ENCODE measurements at places on chromosomes 7 and 10.

GRCh38 chr7:140609646-140610045, 31.0 kb downstream of the DENND2A start:
- DNase-seq: no peak

- no peak for DNase-seq
These were observed 61.7 kb upstream of the SHH start for GRCh38 chr7:155874010-155874409.

- DNase-seq: peak; percentile 67
These were observed 12.8 kb upstream of the PROSER2 start for GRCh38 chr10:11810313-11810766.

DNA sequence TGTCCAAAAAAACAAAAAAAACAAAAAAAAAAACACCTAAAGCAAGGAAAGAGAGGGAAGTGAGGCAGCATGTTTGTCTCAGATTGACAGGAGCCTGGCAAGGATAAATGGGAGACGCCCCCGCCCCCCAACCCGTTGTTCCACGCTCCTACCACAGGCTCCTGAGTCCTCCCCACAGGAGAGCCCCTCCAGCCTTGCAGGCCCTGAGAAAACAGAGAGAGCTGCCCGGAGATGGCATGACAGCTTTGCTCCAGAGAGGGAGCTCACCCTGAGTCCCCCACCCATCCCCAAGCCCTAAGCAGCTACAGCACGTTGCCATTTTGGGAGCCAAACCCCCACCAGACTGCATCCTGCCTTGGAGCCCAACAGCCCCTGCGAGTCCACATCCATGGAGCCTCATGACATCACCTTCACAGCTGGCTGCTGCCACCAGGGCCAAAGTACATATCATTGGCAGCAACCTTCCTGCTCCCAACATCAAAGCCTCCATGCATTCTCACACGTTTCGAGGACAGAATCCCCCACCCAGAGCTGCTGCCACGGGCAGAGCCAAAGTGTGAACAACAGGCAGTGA, 1283.3 kb downstream of the TYW1 start:
- no peak for DNase-seq

GRCh38 chr10:85621562-85621961, 745.0 kb downstream of the GRID1 start:
- DNase-seq: no peak

GRCh38 chr7:41930538-41931262, 227.8 kb upstream of the INHBA start:
- no peak for DNase-seq

- no peak for DNase-seq
These were observed 16.3 kb upstream of the ABLIM1 start for GRCh38 chr10:114674346-114674745.

- no peak for DNase-seq
These were observed 303.3 kb upstream of the ETV1 start for GRCh38 chr7:14292737-14293136.

DNA sequence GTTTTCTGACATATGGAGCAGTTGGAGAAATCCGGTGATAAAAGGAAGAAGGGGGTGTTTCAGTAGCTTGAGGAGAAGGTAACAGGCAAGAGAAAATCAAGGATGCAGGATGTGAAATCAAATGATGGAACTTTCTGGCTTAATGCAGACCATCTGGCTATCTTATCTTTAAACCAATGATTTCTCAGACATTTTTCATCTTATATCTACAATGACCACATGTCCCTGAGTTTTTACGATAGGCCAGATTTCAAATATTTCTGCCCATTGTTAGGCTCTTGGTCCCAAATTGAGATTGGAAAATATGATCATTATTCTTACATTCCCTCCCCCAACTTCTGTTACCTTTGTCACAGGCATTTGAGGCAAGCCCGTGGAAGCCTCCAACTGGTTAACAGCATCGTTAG, 486.8 kb downstream of the SUGCT start:
- DNase-seq: no peak

DNA sequence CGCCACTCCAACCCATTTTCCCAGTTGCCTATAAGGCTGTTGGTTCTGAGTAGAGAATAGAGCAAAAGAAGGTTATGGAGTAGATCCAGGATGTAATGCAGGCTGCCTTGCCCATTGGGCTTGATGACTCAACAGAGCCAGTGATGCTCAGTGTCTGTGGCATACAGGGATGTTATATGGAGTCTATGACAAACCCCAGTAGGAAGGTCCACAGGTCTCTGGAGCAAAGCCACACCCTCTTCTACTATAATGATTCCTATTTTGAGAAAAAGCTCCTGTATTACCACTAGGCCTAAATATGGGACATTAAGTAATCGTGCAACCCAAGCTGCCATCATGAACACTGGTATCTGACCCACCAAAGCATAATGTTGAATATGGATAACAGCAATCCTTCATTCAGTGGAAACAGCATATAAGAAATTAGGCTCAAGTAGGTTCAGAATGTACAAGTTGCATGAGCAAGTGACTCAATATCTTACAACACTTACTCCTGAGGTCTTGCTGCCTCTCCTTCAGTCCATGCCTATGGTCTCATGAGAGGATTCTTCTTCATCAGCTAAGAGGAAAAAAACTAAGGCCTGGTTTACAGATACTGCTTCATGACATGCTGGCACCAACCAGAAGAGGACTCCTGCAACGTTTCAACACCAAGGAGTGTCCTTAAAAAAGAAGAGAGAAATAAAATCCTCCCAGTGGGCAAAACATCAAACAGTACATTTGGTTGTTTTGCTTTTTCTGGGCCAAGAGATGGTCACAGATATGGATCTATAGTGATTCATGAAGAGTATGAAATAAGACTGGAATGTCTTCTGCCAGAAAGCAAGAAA, 14.8 kb upstream of the FHIP2A start:
- no peak for DNase-seq

DNA sequence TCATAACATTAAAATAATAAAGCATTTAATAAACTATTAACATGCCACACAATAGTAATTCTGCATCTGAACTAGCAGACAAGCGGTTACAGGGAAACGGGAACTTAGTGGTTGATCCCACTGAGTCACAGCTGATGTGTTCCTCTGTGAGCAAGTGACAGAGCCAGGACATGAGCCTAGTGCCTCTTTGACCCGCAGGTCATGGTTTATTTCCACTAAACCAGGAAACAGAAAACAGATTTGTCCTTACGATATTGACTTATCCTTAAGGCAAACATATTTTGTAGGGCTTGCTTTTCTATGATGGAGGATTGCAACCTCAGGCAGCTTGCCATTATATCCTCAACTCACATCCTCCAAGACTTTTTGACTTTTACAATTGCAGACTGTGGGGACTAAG, 987.3 kb downstream of the CCSER2 start:
- no peak for DNase-seq

- peak; percentile 83 for DNase-seq
These were observed 26.2 kb downstream of the ABLIM1 start for GRCh38 chr10:114631666-114632417.

DNA sequence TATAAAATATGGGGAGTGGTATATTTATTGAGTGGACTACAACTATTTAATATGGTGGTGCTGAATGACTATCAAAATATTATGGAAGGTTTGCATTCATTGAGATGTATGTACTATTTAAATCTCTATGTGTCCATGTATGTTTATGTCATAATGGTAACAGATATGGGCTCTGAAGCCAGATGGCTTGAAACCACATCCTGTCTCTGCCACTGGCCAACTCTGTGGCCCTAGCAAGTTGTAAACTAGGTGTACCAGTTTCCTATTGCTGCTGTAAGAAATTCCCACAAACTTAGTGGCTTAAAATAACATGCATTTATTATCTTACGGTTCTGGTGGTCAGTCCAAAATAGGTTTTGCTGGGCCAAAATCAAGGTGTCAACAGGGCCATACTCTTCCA, 198.1 kb upstream of the NFE2L3 start:
- DNase-seq: no peak

- DNase-seq: no peak
These were observed 59.8 kb downstream of the TMEM178B start for GRCh38 chr7:141133646-141134045.

DNA sequence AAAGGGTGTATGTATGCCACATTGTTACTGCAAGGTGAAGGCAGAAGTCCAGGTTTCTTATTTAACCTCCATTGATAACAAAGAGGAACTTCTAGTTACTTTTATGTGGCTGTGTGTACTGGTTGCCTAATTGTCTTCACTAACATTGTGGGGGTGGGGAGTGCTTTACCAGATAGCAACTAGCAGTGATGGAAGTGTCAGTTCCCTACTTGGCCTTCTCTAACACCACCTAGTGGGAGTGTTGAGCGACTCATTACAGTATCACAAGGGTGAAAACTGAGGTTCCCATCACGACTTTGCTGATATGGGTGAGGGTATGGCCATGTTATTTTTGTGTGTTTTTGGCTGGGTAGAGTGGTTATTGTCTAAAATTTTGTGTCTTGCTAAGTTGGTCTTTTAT, 274.4 kb downstream of the THSD7A start:
- no peak for DNase-seq

- no peak for DNase-seq
These were observed 380.3 kb upstream of the ADARB2 start for GRCh38 chr10:2117641-2118040.

DNA sequence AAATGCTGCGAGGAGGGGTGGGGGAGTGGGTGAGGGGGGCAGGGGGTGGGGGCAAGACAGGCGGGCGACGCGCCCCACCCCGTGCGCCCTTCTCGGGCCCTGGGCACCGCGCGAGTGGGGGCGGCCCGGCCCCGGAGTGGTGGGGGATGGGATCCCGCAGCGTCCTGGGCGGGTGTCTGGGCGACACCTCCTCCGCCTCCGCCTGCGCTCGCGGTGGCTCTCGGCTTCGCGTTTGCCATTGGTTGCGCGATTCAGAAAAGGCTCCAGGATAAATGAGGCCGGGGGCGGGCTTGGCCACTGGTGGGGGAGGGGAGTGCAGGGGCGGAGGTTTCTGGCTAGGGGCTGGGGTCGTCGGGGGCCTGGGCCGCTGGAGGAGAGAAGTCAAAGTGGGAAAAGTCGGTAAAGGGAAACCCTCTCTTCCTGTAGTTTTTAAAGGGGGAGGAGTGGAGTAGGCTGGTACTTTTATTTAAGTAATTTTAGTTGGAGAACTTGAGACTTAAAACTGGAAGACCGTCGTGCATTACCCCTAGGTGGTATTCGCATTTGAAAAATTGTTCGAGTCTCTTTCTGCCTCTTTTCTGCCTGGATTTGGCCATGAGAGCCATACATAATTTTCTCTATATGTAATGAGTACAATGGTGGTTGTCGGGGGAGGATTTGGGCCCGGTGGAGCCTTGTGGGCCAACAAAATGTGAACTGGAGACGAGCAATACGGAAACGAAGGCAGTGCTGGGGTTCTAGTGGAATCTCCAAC, 992 bp upstream of the IGF2BP3 start:
- peak; percentile 96 for DNase-seq

DNA sequence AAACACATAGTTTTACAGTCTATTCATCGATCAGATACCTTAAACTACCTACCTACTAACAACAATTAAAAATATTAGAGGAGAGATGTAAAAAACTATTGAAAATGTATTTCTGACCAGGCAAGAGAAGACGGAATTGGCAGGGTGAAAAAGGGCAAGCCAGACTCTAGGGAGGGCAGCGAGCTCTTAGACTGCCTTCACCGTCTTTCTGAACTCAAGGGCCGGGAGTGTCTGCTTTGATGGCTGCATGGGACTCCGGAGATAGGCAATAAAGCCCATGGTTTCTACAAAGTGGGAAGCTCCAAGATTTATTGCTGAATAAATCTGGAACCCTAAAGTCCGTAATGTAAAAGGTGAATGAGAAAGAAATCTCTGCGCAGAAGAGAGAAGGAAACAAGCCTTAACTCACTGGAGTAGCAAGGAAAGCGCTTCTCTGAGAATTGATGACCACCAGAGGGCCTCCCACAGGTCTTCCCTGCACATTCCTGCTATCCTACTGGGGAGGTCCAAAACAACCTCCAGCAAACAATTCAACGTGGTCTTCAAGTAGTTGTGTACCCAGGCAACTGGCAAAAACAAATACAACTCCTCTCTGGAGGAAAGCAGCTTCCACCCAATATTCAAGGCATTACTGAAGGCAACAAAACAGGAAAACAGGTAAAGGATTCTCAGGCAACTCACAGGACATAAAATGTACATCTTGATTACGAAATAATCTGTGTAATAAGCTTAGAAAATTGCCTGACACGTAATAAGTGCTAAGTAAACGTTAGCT, 181.3 kb downstream of the SDK1 start:
- DNase-seq: peak; percentile 76

DNA sequence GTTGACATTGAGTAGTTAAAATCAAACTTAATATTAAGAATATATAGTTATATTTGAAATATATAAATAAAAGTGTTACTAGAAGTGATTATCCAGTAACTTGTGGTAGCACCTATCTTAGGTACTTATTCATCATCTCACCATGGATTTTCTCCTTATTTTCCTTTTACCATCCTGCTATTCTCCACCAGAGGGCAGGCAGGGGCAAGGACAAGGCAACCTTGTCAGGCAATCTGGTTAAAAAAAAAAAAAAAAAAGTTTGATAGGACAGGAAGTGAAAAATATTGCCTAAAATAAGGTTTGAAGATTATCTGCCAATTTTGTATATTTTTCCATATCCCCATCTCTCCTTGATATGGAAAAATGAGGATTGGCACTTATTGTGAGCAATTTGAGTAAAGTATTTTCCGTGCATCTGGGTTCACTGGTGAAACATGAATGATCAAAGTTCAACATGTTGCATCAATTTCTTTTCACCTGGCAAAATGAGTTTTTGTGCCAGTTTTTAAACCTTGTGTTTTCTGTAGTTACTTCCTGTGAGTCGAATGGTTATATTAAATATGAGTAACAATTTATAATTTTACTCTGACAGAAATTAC, 256.7 kb downstream of the AGMO start:
- DNase-seq: peak; percentile 73

GRCh38 chr7:137981668-137982067, 20.2 kb downstream of the CREB3L2 start:
- no peak for DNase-seq

DNA sequence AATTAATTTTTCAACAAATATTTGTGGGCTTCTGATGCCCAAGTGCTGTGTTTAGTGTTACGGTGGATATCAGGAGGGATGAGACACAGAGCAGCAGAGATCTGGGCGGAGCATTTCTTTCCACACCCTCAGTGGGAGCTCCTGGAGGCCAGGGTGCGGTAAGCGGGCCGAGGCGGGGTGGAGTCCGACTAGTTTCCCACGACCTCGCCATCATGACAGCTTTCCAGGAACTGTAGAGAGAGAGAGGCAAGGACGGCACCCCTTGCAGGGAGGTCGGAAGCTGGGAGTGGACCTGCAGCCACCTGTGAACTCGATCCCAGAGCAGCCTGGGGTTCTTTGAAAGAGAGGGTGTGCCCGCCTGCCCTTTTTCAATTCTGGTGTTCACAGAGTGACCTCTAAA, 128.2 kb downstream of the ACTR3B start:
- DNase-seq: no peak
